T-helper 22 cell (primary cell): ENCODE measurements at places on chromosomes 2 and 18.

DNA sequence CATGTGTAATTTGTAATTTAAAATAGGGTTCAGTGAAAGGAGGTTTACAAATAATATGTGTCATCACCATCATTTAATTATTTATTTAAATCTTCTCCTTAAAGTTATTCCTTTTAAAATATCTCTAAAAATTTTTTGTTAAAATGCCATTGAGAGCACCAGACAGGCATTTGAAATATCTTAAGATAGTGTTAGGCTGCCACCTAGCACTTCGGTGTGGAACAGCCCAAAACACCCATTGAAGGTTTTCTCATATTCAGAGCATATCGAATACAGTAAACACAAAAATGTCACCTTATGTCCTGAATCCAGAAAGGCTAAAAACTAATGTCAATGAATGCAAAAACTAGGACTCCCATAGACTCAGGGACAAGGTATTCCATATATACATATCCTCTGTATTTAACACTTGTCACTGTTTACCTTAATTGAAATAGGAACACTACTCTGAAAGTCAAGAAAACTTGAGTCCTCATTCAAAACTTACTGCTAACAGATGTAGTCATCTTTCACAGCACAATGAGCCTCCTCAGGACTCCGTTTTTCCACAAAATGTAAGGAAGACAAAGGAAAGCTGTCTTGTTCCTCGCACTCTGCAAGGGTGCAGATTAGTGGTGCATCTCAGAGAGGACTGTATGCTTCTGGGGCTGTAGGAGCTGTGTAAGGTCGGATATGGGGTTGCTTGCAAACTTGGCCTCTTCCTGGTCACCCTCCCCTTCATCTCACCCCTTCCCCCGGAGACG lies 329.5 kb downstream of the PAX3 start:
- DNase-seq: no peak

DNA sequence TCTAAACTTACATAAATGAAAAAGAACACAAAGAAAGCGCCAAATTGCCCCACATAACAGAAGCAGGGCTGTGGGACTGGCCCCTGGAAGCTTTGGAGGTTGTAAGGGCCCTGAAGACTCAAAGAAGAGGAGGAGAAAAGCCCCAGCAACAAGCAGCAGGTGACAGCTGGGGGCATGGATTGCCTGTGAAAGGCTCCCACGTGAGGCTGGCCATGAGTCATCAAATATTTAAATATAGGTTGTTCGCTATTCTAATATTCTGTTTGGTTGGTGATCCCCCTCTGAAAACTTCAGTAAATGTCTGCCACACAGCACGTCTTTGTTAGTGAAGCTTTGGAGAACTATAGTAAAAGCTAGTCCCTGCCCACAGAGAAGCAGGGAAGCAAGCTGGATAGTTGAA lies 132.4 kb downstream of the MREG start:
- DNase-seq: no peak

GRCh38 chr2:136206613-136207012 lies 88.7 kb upstream of the CXCR4 start:
- DNase-seq: no peak

DNA sequence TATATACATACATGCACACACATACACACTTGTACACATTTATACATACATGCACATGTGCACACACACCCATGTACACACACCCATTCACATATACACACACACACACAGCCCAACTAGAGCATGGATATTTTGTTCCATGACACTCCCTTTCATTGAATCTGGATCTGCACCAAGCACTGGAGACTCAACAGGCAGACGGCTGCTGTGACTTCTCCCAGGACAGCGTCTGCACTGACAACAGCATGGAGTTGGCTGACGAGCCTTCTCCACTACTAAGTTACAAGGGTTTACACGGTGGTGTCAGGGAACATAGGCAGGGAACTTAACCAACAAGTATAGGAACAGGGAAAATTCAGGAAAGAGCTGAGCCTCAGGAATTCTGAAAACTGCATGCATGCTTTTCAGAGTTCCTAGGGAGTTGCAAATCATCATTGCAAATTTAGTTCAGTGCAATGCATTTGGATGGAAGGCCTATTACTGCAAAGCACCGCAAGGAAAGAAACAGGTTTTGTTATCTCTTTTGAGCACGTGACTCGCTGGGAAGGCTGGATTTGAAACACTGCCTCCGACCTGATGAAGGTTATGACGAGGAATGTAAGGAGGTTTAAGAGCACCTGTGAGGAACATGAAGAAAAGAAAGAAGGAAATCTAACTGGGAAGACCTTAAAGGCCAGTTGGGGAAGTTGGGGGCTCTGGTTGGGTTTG lies 35.9 kb downstream of the TMEM18 start:
- no peak for DNase-seq

DNA sequence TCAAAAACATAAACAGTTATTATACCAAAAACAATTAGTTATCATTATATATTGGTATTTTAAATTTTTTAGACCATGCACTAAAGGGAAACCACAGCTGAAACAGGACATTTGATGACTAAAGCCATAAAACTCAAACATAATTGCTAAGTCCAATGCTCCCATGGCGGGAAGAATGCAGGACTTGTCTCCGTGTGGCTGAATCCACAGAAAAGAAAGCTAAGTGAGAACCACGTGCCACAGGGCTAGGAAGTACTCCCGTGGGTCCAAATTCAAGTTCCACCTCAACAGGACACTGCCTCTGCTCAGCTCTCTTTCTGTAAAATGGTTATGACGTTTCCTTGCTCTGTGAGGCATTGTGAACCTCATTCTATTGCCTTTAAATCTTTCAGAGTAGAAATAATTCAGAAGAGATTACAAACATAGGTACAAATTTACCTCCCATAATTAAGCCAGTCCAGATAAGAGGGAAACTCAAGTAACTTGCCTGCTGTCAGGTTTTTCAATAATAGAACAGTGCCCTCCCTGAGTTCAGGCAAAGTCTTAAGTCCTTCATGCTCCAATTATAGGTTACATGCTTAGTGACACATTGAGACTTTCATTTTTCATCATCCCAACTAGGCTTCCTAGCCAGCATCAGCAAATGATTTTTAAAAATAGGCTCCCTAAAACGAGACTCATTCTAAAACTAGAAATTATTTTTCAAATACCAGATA lies 36.7 kb downstream of the FTCDNL1 start:
- no peak for DNase-seq

GRCh38 chr2:3759761-3760160 lies 56.4 kb downstream of the DCDC2C start:
- DNase-seq: no peak
